ENCODE measurements at places on chromosomes 1 and 21. TPM values are rescaled to one million over a fixed set of nuclear protein-coding genes. Genes with fewer than 3 reads are reported as not detected.

Gene ETV3L
- total RNA-seq = not detected

Gene TMEM51
- 2.0 TPM for total RNA-seq

Gene TLR5
- not detected for total RNA-seq

Gene KRTAP19-1
- not detected for total RNA-seq

Gene ZC3H11A
- total RNA-seq = 37.3 TPM

Gene GBP6
- not detected for total RNA-seq

Gene FYB2
- total RNA-seq = not detected

Gene IL6R
- total RNA-seq = 1.1 TPM

Gene GRHL3
- not detected for total RNA-seq

Gene CELA2A
- total RNA-seq = not detected

Gene CFHR1
- not detected for total RNA-seq

Gene GPATCH2
- total RNA-seq = 12.4 TPM

Gene ZNF648
- not detected for total RNA-seq

Gene SLAMF6
- not detected for total RNA-seq

Gene PLA2G5
- total RNA-seq = 1.4 TPM

Gene TEX38
- not detected for total RNA-seq

Gene ILDR2
- under 0.01 TPM for total RNA-seq

Gene TMEM82
- total RNA-seq = not detected

Gene DNAI4
- 4.1 TPM for total RNA-seq

Gene ZNF593OS
- not detected for total RNA-seq

Gene S1PR1
- total RNA-seq = 2.5 TPM

Gene FUCA1
- total RNA-seq = 14.4 TPM

Gene C1orf167
- total RNA-seq = 1.6 TPM

Gene NKAIN1
- 0.08 TPM for total RNA-seq

Gene RGS8
- total RNA-seq = not detected

Gene MYOG
- not detected for total RNA-seq

Gene FCN3
- not detected for total RNA-seq

Gene CD1C
- not detected for total RNA-seq

Gene FCRL4
- total RNA-seq = not detected

Gene SYNC
- total RNA-seq = 39.5 TPM

Gene PKP1
- not detected for total RNA-seq

Gene ASCL5
- not detected for total RNA-seq

Gene OR2T8
- not detected for total RNA-seq
